ENCODE measurements at places on chromosomes 7 and 10.

- DNase-seq, result no peak
Measured at GRCh38 chr10:66455304-66455703, 470.5 kb upstream of the LRRTM3 start.

DNA sequence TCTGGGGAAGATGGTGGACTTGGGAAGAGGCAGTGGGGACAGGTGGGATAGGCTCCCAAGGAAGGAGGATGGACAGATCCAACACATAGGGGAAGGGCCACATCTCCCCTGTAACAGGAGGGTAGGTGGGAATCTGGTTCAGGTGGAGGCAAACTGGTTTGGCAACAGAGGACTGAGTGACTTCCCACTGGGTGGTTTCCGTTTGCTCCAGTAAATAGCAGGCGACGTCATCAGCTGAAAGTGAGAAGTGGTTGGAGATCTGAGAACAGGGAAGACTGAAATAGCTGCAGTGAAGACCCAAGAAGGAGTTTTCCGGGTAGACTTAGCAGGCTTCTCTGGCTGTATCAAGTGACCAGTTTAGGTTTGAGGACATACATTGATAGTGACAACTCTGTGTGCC is 504.4 kb downstream of the GALNT17 start:
- DNase-seq, result no peak

DNA sequence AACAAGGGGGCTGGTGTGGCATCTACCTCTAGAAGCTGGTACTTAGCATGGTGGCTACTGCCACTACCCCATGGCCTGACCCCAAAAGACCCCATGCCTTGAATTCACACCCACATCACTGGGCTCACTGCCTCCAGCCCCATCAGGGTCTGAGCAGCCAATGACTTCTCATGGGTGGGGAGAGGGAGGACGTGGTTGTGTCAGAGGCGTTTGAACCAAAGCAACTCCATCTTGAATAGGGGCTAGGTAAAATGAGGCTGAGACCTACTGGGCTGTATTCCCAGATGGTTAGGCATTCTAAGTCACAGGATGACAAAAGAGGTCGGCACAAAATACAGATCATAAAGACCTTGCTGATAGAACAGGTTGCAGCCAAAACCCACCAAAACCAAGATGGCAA is 15.2 kb downstream of the KCP start:
- DNase-seq, result no peak

DNA sequence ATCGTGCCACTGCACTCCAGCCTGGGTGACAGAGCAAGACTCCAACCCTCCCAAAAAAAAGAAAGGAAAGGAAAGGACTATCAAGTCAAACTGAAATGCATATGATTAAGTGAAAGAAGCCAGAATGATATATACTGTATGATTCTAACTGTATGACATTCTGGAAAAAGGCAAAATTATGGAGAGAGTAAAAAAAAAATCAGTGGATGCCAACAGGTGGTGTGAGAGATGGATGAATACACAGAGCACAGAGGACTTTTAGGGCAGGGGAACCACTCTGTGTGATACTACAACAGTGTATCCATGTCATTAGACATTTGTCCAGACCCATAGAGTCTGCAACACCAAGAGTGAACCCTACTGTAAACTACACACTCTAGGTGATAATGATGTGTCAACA is 99.2 kb downstream of the SLIT1 start:
- no peak for DNase-seq

DNA sequence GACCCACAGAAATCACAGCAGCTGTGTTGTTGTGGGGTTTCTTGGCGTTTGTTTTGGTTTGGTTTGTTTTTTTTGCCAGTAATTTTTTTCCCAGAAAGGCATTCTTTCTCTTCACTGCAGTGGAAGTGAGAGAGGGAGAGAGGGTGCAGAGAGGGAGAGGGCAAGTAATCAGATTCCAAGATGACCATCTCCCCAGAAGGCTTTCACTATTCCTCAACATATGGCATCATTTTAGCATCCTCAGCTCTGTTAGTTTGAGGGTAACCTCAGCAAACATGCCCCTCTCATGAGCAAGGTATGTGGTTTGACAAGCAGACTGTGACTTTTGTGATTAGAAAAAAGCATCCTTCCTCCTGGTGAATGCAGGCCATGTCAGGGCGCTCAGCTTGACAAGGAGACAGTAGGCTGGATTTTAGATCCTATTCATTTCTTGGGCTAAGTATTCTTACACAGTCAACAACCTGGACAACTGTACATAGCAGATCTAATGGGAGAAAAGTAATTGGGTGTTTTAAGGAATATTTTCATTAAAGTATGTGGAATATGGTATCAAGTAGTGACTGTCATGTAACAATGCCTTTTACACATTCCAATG is 86.3 kb upstream of the PIK3CG start:
- DNase-seq, result no peak

DNA sequence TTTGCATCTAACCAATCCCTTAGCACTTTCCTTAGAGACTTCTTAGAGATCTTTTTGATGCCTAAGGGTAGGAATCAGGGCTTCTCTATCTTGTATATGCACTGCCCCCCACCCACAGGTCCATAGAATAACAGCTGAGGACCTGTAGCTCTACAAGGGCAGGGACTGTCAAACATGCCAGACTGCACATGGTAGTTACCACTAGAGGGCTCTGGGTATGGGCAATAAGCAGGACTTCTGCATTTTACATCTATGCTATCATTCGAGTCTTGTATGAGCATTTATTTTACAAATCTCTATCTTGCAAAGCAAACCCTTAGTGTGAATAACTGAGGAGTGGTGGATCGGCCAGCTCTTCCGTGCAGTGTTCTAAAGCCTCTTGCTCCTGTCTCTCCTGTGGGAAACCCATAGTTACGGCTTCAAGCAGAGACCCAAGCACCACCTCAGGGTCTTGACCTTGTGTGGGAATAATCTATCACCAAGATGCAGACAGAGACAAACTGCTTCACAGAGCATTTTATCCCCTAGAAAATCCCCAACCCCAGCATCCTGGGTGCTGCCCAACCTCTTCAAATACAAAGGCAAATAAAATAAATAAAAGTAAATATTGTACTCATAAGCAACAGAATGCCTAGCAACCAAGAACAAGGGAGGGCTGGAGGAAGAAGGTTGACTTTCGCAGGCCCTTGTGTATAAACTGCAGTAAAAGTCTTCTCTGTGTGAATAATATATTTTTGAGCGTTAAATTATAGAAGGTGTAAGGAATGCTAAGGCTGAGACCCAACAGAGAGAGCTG is 219.3 kb downstream of the WDR11 start:
- no peak for DNase-seq

DNA sequence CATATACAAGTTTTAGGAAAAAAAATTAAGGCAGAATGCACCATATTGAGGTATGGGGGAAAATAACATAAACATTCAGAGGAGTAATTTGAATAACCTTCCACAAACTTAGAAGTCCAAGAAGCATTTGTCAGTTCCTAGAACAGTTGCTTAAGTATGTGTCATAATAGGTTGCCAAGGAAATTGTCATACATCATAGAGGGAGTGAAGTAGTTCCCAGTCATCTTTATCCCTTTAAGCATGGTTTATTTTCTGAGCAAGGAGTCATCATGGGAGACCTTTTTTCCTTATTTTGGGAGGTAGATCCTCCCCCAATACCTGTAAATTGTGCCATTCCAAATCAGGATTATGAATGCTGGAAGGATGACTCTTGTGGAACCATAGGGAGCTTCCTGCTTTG is at the start of gene SSMEM1:
TSS of gene SSMEM1 (plus strand) at position 219 of the 400 bp plus-strand sequence. CDS start at position 270, 51 bp downstream.
- DNase-seq, result no peak

DNA sequence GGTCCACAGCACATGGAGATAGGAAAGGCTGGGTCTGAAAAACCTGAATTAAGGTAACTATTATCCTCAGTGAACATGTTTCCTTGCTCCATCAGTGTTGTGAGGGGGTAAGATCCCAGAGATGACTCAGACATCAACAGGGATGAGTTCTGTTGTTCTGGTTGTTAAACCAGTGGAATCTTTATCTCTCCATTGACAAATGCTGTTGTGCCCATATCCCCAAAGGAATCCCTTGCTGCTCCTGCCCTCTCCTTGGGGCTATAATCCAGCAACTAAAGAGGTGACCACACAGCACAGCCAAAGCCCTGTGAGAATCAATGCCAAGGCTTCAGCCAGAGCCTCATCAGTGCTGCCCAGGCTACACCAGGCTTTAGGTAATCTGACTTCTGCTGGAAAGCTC is 113.4 kb downstream of the JAZF1 start:
- DNase-seq, result no peak

DNA sequence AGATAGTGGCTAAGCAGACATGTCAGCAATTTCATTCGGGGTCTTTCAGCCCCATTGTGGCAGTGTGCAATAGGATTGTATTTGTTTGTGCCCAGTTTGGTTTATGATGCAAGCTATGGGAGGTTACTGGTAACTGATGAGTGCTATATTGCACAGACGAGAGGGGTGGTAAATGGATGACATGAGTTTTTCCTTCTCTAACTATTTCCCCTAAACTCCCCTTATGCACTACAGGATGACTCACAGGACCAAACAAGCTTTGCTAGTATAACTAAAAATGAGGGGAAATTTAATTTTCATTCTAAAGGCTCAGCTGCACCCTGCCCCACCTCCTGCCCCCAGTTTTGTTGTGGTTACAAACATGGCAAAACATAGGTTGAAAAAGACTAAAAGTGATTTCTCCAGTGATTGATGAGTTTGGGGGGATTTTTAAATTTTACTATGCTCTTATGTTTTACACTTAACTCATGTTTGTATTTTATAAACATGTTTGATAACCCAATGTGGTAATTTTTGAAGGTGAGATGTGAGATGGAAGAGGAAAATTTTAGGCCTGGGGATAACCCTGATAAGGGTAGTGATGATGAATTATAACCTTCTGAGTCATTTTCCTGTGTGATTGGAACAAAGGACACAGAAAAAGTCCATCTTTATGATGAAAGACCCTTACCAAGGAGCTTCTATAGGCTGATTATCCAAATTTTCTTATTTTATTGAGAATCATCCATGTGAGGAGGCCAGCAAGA is 60.8 kb upstream of the NAMPT start:
- DNase-seq, result no peak

DNA sequence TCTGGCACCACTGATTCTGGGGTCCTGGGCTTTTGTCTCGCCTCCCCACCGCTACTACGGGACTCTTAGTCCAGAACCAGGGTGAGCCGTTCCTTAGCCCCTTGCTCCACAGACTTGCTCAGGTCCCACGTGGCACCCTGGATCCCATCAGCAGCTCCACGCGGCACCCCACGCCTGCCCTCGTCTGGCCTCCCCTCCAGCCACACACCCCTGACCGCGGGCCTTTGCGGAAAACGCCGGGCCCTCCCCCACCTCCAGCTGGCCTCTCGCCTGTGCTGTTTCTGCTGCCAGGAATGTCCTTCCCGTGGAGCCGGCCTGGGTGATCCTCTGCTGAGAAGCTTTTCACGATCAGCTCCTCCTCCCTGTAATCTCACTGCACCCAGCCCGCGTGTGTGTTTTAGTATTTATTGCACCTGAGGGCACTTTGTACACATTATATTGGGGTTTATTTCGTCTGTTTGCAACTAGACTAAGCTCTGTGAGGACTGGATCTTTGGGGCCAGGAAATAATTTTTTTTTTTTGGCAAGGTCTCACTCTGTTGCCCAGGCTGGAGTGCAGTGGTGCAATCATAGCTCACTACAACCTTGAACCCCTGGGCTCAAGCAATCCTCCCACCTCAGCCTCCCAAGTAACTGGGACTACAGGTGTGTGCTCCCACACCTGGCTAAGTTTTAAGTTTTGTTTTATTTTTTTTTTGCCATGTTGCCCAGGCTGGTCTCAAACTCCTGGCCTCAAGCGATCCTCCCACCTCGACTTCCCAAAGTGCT is 10.5 kb upstream of the TTYH3 start:
- DNase-seq, result no peak

- no peak for DNase-seq
Measured at GRCh38 chr7:130273933-130274255, 7.2 kb downstream of the CPA2 start.

GRCh38 chr7:144527051-144527471 is 123.6 kb upstream of the NOBOX start:
- DNase-seq, result no peak

DNA sequence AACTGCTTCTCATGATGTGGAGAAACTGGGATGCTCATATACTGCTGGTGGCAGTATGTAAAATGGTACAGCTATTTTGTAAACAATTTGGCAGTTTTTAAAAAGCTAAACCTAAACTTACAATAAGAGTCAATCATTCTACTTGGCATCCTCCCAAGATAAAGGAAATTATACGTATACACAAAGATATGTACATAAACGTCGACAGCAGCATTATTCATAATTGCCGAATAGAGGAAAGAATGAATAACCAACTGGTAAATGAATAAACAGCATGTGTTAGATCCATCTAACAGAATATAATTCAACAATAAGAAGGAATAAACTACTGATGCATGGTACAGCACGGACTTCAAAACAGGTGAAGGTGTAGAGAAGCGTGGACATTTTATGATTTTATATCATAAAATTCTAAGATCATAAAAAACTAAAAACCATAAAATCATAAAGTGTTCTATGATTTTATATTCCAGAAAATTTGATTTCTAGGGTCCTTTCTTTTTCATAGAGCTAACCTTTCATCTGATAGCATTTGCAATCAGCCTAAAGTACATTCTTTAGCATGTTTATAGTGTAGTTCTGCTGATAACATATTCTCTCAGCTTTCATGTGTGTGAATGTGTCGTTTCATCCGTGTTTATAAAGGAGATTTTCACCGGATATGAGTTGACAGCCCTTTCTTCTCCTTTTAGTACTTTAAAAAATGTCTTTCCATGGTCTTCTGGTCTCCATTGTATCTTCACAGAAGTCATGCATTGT is 261.5 kb downstream of the DIP2C start:
- no peak for DNase-seq

GRCh38 chr10:44587488-44588318 is 202.8 kb upstream of the CXCL12 start:
- no peak for DNase-seq

GRCh38 chr10:30028006-30028737 is 31.2 kb downstream of the JCAD start:
- no peak for DNase-seq

GRCh38 chr10:104807581-104808310 is 166.7 kb downstream of the SORCS3 start:
- no peak for DNase-seq

- no peak for DNase-seq
Measured at GRCh38 chr10:51272555-51272954, 198.3 kb downstream of the PRKG1 start.

- DNase-seq, result no peak
Measured at GRCh38 chr7:40757109-40757508, 622.3 kb downstream of the SUGCT start.
